Cardiac muscle cell (in vitro differentiated cells and primary cell): ENCODE measurements at places on chromosomes 16 and 17.
A peak's percentile ranks its signal among the peaks of the same experiment; 100 is the strongest.

GRCh38 chr17:52213451-52213850, 54.9 kb upstream of the CA10 start:
- no peak for DNase-seq

- DNase-seq: no peak
These were observed 26.2 kb downstream of the ABCC3 start for GRCh38 chr17:50660887-50661345.

- DNase-seq: no peak
These were observed 100.9 kb upstream of the TNRC6C start for GRCh38 chr17:77857613-77858012.

DNA sequence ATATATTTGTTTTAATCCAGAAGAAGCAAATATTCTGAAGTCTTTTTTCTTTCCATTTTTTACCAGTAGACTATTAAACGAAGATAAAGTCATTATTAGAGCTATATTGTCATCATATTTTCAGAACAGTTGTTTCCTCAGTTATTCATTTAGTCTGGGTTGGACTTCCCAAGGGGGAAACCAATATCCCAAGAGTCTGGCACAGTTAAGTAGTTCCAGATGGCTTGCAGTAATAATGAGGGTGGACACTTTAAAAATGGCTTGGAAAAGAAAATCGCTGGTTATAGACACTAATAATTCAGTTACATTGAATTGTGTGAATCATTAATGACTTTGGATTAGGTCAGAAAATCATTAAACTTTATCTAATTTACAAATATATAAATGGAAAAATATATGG, 3.9 kb downstream of the PPM1E start:
- no peak for DNase-seq

GRCh38 chr17:4856937-4857314, 23.8 kb downstream of the MINK1 start:
- DNase-seq: no peak

GRCh38 chr16:74788108-74788507, 13.5 kb upstream of the FA2H start:
- no peak for DNase-seq

DNA sequence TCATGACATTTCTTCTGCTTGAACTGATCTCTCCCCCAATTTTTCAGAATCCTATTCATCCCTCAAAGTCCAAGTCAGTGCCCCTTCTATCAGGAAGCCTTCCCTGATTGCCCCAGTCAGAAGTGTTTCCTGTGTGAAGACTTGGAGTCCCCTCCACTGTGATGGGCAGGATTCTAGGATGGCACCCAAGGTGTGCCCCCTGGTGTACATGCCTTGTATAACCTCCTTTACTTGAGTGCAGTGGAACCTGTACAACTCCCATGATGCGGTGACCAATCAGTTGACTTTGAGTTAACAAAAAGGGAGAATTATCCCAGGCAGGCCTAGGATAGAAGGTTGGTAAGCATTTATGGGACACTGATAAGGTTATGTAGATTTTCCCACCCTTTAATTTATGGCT, 23.4 kb downstream of the MYH13 start:
- no peak for DNase-seq

GRCh38 chr17:61489719-61490490, 37.7 kb downstream of the TBX4 start:
- no peak for DNase-seq

- no peak for DNase-seq
These were observed 1.6 kb downstream of the RPL13 start for GRCh38 chr16:89561884-89562599.

DNA sequence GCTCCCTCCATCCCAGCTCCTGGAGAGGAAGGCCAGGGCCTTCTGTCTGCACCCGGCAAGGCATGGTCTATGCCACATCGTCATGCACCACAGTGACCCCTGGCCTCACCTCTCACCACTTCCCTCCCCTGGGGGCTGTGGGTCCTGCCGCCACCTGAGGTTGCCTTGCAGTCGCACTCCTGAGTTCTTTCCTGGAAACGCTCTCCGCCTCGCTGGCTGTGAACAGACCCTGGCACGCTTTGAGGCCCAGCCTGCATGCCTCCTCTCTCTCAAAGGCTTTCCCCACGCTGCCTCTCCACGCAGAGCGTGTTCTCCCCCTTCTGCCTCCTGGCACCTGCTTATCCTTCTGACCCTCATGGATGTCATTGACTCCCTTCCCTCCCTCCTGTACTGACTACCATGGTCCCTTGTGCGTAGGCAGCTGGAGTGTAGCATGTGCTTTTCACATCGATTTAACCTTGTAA, 45.4 kb downstream of the SEC14L1 start:
- no peak for DNase-seq

- DNase-seq: no peak
These were observed 885 bp upstream of the SLC35B1 start for GRCh38 chr17:49708515-49709183.

DNA sequence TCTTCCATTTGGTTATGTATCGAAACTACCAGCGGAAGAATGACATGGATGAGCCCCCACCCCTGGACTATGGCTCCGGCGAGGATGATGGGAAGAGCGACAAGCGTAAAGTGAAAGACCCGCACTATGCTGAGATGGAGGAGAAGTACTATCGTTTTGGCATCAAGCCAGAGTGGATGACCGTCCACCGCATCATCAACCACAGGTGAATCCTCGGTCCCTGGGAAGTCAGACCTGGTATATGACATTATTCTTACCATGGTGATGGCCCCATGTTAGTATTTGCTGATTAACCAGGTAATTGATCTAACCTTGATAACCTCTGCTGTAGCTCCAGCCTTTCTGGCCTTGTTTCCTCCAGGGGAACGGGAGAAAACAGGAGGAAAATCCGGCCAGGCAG, 8.5 kb downstream of the CHD3 start:
- DNase-seq: no peak

GRCh38 chr16:85449885-85450245, 163.3 kb upstream of the GSE1 start:
- DNase-seq: no peak

- DNase-seq: no peak
These were observed 128.5 kb downstream of the SPACA3 start for GRCh38 chr17:33120103-33120502.

- no peak for DNase-seq
These were observed 5.4 kb downstream of the RNF222 start for GRCh38 chr17:8392274-8392673.

DNA sequence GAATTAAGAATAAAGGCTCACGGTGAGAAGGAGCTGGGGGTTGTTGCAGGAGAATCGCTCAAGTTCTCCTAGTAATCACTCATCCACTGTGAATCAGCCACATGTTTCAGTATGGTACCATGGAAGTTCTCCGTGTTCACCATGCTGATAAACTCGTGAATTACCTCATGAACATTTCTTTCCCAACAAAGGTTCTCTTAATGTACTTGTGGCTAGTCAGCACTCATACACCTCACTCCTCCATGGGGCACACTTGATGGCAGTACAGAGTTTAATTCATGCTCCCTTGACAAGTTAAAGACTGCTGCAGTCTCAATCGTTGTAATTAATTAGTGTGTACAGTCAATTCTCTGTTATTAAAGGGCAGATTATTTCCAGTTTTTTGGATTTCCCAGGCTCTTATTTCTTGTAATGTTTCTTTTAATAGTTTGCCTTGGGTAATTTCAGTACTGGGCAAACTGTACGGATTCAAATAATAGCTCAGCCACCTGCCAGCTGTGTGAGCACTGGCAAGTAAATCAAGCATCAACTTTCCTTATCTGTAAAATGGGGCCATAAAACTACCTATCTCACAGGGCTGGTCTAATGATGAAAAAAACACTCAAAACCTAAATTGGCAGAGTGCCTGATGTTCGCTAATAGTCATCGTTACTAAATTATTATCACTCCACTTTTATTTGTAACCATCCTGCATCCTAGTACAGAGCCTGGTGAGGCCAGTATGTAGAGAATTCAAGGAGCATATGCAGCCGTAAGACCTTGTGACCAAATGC, 6.1 kb downstream of the GOT2 start:
- DNase-seq: no peak

- DNase-seq: no peak
These were observed 58.0 kb downstream of the RBFOX3 start for GRCh38 chr17:79552824-79553223.

DNA sequence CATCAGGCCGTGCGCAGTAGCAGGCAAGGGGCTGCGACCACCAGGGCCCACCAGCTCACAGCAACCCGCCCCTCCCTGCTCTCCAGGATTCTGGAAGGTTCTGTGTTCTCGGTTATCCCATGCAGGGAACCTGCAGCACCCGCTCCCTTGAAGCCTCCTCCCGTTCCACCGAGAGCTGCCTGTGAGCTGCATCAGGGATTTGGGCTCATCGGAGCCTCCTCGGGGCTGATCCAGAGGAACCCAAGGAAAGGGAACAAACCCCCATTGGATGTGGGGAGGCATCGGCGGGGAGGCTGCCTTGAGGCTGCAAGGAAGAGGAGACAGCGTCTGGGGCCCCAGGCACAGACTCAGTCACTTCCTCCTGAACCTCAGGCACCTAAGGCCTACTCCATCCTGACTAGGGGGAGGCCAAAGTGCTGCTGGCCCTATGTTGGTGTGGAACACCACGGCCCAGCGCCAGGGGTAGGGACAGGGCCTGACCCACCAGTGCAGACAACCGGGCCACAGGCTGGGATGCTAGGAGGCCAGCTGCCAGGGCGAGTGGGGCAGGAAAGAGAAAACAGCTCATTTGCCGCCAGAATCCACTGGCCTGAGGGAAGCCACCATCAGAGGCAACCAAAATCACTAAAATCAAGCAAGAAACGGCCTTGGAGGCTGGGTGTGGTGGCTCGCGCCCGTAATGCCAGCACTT, 14.4 kb upstream of the LGALS3BP start:
- DNase-seq: no peak

DNA sequence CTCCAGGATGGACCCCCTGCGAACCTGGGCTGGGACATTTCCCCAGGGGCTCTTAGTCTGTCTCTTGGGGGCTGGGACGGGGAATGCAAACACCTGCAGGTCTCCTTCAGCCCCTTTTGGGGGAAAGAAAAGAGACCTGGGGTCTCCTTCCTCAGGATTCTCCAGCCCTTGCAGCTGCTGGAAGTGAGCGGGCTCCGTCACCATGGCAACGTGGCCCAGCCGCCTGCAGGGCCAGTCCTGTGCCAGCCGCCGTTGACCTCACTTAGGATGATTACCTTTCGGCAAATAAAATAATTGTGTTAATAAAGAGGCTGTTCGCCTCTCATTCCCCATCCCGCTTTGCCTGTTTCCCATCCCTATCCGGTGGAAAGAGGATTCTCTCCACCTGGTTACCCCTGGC, 25.7 kb downstream of the MRM1 start:
- no peak for DNase-seq

GRCh38 chr16:76639685-76640289, 362.6 kb downstream of the CNTNAP4 start:
- peak; percentile 19 for DNase-seq

DNA sequence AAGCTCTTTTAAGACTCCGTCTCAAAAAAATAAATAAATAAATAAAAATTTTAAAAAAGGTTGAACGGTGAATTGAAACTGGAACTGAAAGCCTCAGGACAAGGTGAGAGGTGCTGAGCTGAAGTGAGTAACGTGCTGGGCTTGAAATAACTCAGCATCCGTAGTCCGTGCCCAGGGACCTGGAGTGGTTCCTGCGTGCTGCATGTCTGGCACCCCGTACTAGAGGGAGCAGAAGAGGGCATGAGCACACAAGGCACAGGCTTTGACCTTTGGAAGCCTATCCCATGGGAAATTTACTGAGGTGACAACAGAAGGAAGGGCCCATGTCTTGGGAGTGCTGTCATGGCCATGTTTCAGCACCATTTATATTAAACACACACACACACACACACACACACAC, 4.5 kb upstream of the MEIOB start:
- DNase-seq: no peak

DNA sequence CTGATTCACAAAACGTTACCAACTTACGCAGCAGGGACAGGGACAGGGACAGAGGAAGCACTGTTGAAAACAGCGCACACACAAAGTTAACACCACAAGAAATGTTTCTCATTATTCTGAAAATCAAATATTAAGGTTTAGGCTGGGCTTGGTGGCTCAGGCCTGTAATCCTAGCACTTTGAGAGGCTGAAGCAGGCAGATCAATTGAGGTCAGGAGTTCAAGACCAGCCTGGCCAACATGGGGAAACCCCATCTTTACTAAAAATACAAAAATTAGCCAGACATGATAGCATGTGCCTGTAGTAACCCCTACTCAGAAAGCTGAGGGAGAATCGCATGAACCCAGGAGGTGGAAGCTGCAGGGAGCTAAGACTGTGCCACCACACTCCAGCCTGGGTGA, 4.2 kb downstream of the CYTH1 start:
- DNase-seq: no peak

- DNase-seq: peak; percentile 43
These were observed 75.3 kb upstream of the TBC1D3K start for GRCh38 chr17:37848690-37849616.

GRCh38 chr16:80759419-80760162, 44.8 kb downstream of the CDYL2 start:
- DNase-seq: no peak

DNA sequence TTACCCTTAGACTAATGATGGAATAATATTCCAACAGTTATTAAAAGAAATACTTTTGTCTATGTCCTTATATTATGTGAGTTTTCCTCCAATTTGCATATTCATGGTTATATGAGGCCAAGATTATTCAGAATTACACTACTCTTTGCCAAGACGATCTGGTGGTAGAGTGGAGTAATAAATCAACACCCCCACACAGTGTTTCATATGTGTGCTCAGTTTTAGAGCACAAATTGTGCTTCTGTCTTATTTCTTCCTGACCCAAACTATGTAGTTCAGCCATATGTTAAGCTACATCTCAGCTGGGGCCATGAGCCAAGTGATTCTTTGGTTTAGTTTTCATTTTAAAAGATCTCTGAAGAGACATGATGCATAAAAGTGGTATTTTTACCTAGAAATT, 26.9 kb upstream of the PPM1E start:
- no peak for DNase-seq

GRCh38 chr17:78258323-78259191, 27.1 kb downstream of the TMEM235 start:
- no peak for DNase-seq

DNA sequence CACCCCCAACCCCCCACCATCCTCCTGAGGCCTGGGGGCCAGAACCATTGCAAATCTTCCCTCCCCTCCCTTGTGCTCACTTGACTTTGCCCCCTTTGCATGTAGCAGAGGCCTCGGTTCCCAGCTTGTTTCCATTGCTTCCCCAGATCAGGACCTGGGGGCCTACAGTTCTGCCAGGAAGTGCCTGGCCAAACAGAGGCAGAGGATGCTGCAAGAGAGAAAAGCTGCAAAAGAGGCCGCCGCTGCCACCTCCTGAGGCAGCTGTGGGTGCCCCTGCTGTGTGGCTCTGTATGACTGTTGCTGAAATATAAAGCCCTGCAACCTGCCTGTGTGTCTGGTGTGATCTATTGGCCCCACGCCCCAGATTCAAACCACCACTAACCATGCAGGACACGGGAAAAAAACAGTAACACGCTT, 2.3 kb downstream of the NDUFB10 start:
- no peak for DNase-seq
